NCI-H460 (cell line): ENCODE measurements at places on chromosomes 2 and 18. TPM values are rescaled to one million over a fixed set of nuclear protein-coding genes. Genes with fewer than 3 reads are reported as not detected.
A peak's percentile ranks its signal among the peaks of the same experiment; 100 is the strongest.

- peak; percentile 96 for DNase-seq
Observed at GRCh38 chr2:38092196-38092902, 16.4 kb upstream of the CYP1B1 start.

Gene SH3BP4
- 28.2 and 36.9 TPM in 2 replicates for total RNA-seq

Gene CD8B2
- total RNA-seq = not detected in 2 replicates

Gene RAX
- total RNA-seq = not detected in 2 replicates

- DNase-seq = no peak
Observed at GRCh38 chr18:72104851-72105250, 439.3 kb downstream of the CBLN2 start.

Gene EPB41L3
- 499 and 554 TPM in 2 replicates for total RNA-seq

GRCh38 chr2:121682396-121683298 is 33.4 kb upstream of the CLASP1 start:
- DNase-seq = no peak

DNA sequence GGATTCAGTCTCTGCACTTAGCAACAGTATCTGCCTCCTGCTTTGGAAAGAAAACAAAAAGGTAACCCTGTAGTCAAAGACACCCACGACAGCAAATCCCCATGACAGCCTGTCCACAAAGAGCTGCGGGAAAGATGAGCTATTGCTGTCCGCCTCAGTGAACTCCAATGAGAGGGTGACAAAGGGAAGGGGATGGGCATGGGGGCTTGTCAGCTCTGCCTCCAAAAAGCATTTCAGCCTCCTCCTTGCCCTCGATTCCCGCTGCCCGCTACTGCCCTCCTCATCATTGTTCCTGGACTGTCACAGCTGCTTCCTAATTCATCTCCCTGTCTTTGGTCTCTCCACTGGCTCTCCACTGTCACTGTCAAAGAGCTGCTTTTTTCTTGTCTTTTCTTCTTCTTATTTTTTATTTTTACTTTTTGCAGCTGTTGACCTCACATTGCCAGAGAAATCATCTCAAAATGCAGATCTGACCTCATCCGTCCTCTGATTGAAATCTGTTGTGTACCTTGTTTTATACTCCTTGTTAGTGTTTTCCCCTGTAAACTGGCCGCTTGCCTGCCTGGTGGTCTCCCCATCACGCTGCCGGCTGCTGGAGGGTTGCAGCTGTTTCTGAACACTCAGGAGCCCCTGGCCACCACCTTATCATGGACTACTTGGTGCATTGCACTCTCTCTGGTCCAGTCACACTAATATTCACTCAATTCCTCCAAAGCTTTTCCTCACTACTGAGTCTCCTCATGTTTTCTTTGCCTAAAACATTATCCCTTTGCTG is 7.9 kb upstream of the E2F6 start:
- DNase-seq = no peak

GRCh38 chr2:191728750-191729624 is 51.1 kb downstream of the NABP1 start:
- no peak for DNase-seq

Gene HOXD1
- not detected in 2 replicates for total RNA-seq

DNA sequence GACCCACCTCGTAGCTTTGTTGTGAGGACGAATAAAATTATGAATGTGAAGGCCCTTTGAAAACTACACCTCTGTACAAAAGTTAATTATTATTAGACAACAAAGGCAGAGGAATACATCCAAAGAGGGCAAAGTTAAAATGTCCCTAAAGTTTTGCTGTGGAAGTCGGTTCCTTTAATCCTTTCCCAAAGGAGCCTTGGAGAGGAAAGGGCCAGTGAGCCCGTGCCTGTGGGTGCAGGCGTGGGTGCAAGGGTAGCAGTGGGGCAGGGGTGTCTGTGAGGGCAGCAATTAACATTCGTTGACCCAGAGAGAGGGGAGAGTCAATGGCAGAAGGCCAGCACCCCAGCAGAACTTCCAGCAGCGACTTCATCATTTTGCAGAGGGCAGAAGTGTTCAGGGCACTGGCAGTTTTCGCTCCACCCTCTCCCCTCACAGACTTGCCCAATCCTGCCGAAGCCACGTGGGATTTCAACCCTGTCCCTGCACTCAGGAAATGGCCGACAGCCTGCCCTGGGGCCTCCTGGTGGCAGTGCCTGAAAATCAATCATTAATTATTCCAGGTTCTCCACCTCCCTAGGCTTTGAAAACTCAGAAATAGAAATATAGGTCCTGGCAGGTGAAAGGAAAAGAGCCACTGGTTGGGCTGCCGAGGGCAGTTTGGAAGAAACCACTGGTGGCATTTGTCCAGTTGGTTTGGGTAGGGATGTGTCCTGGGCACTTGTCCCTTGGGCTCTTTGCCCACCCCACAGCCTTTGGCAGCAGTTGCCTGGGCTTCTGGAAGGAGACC is 4.2 kb upstream of the PAX8 start:
- DNase-seq = peak; percentile 5

- no peak for DNase-seq
Observed at GRCh38 chr2:175823002-175823706, 178.9 kb downstream of the LNPK start.

Gene ZBTB7C
- total RNA-seq = 0.09 and 0.35 TPM in 2 replicates

GRCh38 chr2:119517433-119517832 is 6.8 kb downstream of the SCTR start:
- DNase-seq = peak; percentile 30

GRCh38 chr2:185899366-185899765 is 160.8 kb downstream of the FSIP2 start:
- no peak for DNase-seq

DNA sequence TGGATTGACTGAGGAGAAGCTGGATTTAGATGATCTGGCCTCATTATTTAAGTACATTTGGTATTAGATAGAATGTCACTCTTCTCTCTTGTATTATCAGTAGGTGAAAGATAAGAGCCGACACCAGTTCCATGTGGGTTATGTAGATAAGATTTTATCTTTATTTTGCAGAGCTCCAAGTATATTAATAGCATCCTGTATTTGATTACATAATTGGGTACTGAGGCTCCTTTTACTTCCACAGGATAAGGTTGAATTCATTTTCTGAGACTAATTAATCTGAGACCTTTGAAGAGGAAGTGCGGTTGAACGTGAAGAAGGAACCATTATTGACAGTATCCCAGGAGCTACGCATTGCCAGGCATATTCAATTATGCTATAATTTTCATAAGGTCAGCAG is 32.8 kb upstream of the CD226 start:
- no peak for DNase-seq

Gene SERPINB10
- not detected in 2 replicates for total RNA-seq

Gene TMEM200C
- 1.9 and 3.8 TPM in 2 replicates for total RNA-seq

GRCh38 chr2:202434472-202434871 is 58.3 kb downstream of the BMPR2 start:
- DNase-seq = no peak

DNA sequence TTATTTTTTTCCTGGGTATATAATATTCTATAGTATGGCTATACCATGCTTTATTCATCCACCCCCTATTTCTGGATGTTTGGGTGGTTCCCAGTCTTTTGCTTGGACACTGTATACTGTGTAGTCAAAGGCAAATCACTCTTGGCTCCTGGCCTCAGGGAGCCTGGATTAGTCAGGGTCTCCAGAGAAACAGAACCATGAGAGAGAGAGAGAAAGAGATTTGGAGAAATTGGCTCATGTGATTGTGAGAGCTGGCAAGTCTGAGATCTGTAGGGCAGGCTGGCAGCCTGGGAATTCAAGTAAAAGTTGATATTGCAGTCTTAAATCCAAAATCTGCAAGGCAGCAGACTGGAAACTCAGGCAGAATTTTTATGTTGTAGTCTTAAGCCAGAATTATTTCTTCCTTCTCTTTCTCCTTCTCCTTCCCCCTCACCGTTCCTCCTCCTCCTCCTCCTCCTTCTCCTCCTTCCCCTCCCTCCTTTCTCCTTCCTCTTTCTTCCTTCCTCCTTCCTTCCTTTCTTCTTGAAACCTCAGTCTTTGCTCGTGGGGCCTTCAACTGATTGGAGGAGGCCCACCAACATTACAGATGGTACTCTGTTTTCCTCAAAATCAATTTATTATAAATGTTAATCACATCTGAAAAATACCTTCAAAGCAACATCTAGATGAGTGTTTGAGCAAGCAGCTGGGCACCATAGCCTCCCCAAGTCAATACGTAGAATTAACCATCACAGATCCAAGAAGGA is 33.0 kb downstream of the CTIF start:
- no peak for DNase-seq

Gene INHA
- 0.64 and 1.4 TPM in 2 replicates for total RNA-seq
